ENCODE measurements at places on chromosomes 5 and 9. TPM values are rescaled to one million over a fixed set of nuclear protein-coding genes. Genes with fewer than 3 reads are reported as not detected.

ASPN gene
- not detected for total RNA-seq

C5orf34 gene
- total RNA-seq: 13.1 TPM

RAB3C gene
- total RNA-seq: 27.7 TPM

NTNG2 gene
- 0.07 TPM for total RNA-seq

TMEFF1 gene
- total RNA-seq: 0.42 TPM

CKMT2 gene
- total RNA-seq: not detected

MEIKIN gene
- not detected for total RNA-seq

SMIM33 gene
- not detected for total RNA-seq

FKTN gene
- 38.6 TPM for total RNA-seq

PARP8 gene
- total RNA-seq: 12.0 TPM

DBH gene
- total RNA-seq: not detected

ABLIM3 gene
- total RNA-seq: 6.5 TPM

CMYA5 gene
- total RNA-seq: 0.29 TPM

AQP3 gene
- total RNA-seq: 2.6 TPM

BTNL3 gene
- total RNA-seq: not detected

PFN3 gene
- total RNA-seq: not detected

FOXD4L5 gene
- total RNA-seq: 0.10 TPM

RASEF gene
- total RNA-seq: 1.7 TPM
